ENCODE measurements at places on chromosomes 12 and 14.

GRCh38 chr12:66600903-66601302 lies 78.0 kb downstream of the GRIP1 start:
- DNase-seq, result no peak

DNA sequence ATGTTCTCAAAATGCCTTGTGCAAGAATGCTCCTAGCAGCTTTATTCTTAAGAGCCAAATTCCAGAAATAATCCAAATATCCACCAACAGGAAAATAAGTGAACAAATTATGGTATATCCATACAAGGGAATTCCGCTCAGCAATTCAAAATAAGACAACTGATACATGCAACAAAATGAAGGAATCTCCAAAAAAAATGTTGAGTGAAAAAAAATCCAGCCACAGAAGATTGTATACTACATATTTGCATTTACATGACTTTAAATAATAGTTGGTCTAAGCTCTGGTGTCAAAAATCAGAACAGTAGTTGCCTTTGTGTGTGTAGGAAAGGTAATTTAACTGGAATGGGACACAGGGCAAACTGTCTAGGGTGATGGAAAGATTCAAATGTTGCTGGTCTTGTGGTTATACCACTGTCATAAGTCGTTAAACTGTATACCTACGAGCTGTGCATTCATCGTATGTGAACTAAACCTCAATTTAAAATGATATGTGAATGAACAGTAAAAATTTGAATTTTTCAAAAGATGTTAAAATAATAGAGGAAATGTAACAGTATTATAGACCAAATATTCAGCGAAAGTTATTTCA lies 3.2 kb downstream of the CD69 start:
- DNase-seq, result no peak

GRCh38 chr12:19447386-19447785 lies 8.1 kb downstream of the AEBP2 start:
- DNase-seq, result no peak

GRCh38 chr12:3990501-3991280 lies 117.5 kb upstream of the PARP11 start:
- no peak for DNase-seq

GRCh38 chr12:52615208-52615868 lies 3.0 kb downstream of the KRT73 start:
- DNase-seq, result no peak

DNA sequence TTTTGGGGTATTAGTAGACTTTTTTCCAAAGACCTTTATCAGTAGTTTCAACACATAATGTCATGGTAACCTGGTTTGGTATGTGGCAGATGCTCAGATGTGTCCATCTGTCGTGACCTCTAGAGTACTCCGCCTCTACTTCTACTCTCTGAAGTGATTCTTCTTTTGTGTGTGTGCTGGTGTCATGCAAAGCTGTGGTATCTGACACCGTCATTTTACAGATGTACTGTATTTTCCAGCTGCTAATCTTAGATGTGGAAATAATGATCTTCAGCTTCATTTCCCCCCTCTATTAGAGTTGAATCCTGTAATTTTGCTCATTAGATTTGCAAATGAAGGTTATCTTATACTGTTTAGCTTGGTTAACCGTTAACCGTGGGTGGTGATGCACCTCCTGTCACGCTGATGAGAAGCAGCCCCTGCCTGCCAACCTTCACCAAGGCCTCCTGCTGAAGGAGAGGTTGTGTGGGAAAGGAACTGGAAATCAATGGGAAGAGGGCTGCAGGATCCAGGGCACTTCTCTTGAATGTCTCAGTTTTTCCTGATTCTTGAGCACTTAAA lies 222.4 kb upstream of the AMIGO2 start:
- no peak for DNase-seq

- no peak for DNase-seq
These were observed 318.5 kb downstream of the BCAT1 start for GRCh38 chr12:24630446-24630845.
